ENCODE measurements at places on chromosomes 5 and 9.

GRCh38 chr5:101517795-101518194 lies 614.7 kb upstream of the ST8SIA4 start:
- DNase-seq = no peak

GRCh38 chr5:61933787-61934626 lies 372.0 kb upstream of the KIF2A start:
- no peak for DNase-seq

GRCh38 chr9:33128570-33128969 lies 38.6 kb downstream of the B4GALT1 start:
- DNase-seq = no peak

DNA sequence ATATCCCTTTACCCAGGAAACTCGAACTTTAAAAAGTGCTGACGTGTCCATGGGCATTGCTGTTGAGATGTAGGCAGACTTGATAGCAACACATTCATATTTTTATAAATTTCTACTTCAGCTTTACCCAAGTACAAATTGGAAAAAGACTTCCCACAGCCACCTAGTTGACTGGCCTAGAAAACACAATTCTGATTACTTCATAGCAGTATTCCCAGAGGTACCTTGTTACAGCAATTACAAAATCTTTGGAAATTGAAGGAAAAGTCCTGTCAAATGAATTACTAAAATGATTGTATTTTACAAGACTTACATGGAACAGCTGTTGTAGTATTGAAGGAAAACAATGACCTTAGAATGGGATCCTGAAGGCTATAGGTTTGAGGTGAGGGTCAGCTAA lies 130.7 kb upstream of the NREP start:
- DNase-seq = no peak

GRCh38 chr5:135024956-135025729 lies 8.9 kb downstream of the PITX1 start:
- no peak for DNase-seq

DNA sequence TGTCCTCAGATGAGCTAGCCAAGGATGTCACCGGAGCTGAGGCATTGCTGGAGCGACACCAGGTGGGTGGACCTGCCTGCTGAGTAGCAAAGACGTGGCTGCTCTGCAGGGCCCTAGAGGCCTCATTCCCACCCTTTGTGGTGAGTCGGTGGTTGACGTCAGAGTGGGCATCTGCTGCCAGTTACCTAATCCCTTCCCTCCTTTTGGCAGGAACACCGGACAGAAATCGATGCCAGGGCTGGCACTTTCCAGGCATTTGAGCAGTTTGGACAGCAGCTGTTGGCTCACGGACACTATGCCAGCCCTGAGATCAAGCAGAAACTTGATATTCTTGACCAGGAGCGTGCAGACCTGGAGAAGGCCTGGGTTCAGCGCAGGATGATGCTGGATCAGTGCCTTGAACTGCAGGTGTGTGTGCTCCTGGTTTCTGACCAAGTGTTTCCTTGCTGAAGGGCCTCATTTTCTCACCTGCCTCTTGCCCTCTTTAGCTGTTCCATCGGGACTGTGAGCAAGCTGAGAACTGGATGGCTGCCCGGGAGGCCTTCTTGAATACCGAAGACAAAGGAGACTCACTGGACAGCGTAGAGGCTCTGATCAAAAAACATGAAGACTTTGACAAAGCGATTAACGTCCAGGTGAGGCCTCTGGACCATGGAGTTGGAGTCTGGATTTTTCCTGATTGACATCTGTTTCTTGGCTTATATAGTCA lies 48.9 kb downstream of the DYNC2I2 start:
- peak; percentile 72 for DNase-seq

GRCh38 chr9:118463419-118463818 lies 759.2 kb downstream of the TLR4 start:
- DNase-seq = no peak

GRCh38 chr5:43191740-43192557 lies at the start of gene NIM1K:
Gene NIM1K, plus strand, starts transcription at chr5:43192225. Its CDS starts 53,551 bp downstream, at chr5:43245776.
- DNase-seq = no peak

DNA sequence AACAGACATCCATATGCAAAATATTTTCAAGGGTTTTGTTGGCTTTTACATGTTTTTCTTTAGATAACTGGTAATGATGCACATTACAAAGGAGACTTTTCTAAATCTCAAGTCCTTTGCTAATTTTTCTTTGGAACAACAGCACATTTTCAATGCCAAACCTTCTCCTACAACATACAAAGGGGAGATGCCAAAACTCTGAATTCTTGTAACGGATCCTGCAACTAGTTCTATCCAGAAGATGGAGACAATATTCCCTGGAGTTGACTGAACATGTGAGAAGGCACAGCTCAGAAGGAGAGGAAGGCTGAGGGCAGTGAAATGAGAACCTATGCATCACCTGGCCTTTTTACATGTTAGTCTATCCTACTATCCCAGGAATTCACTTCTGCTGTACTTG lies 21.0 kb downstream of the DNAJA1 start:
- DNase-seq = no peak

GRCh38 chr5:89015409-89015808 lies 132.4 kb upstream of the MEF2C start:
- DNase-seq = no peak

- DNase-seq = no peak
Observed at GRCh38 chr5:179137643-179138567, 77.7 kb downstream of the ZNF354C start.

DNA sequence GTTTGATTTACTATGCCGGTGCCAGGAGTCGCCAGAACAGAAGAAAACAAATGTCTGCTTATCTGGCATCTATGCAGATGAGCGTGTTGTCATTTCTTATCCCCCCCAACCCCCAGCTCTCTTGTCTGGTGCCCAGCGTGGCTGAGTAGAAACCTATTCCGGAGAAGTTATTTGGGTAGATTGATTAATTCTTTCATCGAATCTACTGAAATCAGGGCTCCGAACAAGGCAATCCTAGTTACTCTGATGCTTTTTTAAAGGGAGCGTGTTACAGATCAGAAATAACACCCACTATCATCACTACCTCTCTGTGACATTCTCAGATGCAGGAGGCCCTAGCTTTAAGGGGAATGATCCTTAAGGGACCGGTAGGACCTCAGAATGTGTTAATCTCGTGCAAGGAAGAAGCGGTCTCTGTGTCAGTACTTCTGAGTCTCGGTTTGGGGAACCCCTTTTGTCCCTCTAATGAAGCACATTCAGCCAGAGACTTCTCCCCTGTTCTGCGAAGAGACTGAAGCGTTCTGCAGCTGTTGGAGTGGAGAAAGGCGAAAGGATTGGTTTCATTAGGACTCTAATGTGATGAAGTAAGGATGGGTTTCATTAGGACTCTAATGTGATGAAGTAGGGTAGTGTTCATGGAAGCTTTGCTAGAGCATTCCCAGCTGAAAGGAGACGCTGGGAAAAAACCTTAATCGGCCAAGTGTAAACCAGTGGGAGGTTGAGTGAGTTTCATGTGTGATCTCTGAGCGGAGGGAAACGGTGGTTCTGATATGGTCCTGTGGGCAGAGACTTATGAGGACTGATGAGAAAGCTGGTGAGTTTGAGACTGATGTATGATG lies 1.5 kb downstream of the PIP5K1B start:
- DNase-seq = no peak

GRCh38 chr5:139284295-139284694 lies 9.2 kb upstream of the MATR3 start:
- DNase-seq = no peak

DNA sequence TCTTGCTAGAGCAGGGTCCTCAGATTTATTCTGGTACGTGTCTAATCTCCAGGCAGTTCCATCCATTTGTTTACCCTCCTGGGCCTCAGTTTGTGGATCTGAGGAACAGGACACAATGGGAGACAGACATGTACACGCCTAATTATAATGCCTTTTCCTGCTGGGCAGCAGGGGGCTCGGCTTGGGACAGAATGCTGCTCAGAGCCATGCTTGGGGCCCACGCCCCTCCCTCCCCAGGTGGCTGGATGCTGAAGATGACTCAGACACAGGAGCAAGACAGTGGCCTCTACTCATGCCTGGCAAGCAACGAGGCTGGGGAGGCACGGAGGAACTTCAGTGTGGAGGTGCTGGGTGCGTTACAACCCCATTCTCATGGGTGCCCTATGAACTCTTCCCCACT lies 72.7 kb upstream of the ASS1 start:
- DNase-seq = no peak

DNA sequence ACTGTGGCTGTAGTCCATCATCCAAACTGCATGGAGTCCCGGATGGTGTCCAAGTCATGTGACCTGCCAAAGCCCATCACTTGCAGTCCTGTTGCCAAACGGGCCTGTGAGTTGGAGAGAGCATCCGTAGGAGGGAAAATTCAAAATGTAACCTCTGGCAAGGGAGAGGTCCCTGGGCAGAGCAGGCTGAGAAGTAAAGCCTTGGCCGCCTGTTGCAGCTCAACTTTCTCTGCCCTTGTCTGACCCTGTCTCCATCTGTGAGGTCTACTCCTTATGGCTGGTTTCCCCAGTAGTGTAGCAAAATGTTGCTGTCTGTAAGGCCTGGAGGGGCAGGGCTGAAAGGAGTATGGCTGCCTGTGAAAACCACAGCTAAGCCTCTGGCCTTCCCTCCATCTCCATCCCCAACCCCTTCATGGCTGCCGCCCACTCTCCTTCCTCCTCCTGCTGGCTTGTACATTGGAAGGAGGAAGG lies 163.5 kb downstream of the SEMA6A start:
- no peak for DNase-seq

- DNase-seq = no peak
Observed at GRCh38 chr5:145937432-145938250, 1.3 kb downstream of the SH3RF2 start.

GRCh38 chr5:93072831-93073459 lies 508.1 kb downstream of the NR2F1-AS1 start:
- no peak for DNase-seq

- no peak for DNase-seq
Observed at GRCh38 chr5:172213126-172213525, 19.2 kb downstream of the EFCAB9 start.

GRCh38 chr5:150155258-150156026 lies at the start of gene PDGFRB:
Gene PDGFRB, minus strand, starts transcription at chr5:150155845. Its CDS starts 18,798 bp downstream, at chr5:150137047.
- no peak for DNase-seq
